T-helper 17 cell (primary cell): ENCODE measurements at places on chromosomes 12 and 14.

DNA sequence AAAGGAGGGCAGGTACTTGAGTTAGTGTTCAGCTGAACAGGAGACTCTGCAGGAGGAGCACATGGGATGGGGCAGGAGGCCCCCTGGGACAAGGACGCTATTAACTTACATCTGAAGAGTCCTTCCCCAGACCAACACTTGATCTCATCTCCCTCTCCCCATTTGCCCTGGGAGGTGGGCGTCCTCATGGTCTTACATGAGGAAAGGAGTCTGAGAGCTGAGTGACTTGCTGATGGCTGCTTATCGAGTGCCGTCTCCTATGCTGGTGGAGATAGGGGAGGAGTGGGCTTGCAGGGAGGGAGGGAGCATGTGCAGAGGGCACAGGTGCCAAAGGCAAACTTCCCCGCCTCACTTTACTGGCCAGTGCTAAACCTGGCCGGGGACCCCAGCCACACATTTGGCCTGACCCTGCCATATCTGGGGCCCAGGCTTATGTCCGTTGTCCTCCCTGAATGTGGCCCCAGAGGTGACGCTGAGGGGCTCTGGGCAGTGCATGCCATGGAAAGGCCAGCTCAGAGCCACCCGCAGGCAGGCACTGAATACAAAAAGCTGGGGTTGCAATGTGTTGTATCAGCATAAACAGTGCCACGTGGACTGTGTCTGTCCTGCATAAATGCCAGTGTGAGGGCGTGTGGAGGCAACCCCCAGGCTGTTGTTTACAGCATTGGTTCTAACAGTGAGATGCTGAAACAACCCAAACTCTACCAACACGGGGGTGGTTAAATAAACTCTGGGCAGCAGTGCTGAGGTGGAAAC, 29.4 kb downstream of the FAIM2 start:
- no peak for DNase-seq

- no peak for DNase-seq
Measured at GRCh38 chr12:54373649-54374561, 9.6 kb upstream of the GPR84 start.

- DNase-seq = no peak
Measured at GRCh38 chr14:74583689-74584434, 28.2 kb downstream of the LTBP2 start.

- no peak for DNase-seq
Measured at GRCh38 chr14:83470466-83470865, 1936.8 kb upstream of the SEL1L start.

- no peak for DNase-seq
Measured at GRCh38 chr12:132747896-132748295, 13.7 kb downstream of the ANKLE2 start.

DNA sequence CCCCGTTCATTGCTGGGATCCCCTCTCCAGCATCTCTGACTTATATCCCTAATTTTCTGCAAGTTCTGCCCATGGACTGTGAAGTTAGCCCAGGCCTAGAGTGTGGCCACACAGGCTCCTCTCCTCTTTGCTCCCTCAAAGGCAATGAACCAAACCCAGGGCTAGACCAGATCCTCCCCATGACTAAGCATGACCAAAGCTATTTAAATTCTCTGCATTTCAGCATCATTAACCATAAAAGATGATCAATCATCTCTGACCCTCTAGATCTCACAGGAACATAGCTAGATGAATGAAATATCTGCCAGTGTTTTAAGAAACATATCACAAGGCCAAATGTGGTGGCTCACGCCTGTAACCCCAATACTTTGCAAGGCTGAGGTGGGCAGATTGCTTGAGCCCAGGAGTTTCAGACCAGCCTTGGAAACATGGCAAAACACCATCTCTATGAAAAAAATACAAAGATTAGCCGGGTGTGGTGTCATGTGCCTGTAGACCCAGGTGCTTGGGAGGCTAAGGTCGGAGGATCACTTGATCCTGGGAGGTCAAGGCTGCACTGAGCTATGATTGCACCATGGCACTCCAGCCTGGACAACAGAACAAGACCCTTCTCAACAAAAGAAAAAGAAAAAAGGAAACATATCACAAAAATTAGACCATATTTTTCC, 2.2 kb upstream of the KRT3 start:
- no peak for DNase-seq

GRCh38 chr12:32205731-32206130, 99.1 kb downstream of the BICD1 start:
- no peak for DNase-seq

GRCh38 chr14:69584389-69584788, 9.7 kb upstream of the CCDC177 start:
- DNase-seq = no peak

DNA sequence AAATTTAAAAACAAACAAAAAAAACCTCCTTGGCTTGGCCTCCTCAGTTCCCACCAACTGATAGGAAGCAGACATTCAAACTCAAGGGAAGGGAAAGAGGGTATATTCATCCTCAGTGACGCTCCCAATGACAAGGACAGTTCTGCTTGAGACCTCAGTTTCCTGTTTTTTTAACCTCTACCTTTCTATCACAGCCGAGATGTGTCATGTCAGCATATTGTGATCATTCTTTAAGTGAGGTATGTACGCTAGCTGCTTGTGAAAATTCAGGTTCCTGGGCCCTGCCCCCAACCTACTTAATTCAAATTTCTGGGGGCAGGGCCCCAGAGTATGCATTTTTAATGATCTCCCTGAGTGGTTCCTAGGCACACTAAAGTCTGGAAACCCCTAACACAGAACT, 611.9 kb upstream of the TBX3 start:
- DNase-seq = no peak

DNA sequence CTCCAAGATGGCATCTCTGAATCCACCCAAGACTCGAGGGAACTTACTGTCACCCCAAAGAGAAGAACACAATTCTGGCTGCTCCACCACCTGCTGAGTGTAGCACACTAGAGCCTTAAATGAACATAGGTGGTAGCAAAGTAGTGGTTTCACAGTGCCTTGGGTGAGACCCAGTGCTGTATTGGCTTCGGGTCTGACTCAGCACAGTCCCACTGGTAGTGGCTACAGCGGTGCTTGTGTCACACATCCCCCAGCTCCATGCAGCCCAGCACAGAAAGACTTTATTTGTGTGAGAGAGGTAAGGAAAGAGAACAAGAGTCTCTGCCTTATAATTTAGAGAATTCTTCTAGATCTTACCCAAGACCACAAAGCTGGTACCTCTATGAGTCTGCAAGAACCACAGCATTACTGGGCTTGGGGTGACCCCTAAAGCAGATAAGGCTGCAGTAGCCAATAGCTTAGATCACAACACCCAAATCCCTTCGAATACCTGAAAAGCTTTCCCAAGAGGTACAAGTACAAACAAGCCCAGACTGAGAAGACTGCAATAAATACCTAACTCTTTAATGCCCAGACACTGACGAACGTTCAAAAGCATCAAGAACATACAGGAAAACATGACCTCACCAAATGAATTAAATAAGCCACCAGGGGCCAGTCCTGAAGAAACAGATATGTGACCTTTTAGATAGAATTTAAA, 83.3 kb upstream of the SLC38A4 start:
- DNase-seq = no peak

- no peak for DNase-seq
Measured at GRCh38 chr12:24617471-24617870, 331.4 kb downstream of the BCAT1 start.

DNA sequence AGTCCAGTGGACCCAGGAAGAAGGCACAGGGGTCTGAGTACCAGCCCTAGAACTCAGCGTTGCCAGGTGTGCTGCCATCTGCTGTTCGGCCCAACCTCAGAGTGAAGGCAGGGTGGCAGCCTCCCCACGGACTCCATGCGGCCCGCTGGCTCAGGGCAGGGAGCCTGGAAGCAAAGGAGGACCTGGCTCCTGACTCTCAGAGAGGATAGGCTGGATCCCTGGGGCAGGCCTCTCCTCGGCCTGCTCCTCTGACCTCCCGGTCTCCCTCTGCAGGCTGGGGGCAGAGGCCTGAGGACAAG, 10.1 kb downstream of the MCRS1 start:
- DNase-seq = no peak

DNA sequence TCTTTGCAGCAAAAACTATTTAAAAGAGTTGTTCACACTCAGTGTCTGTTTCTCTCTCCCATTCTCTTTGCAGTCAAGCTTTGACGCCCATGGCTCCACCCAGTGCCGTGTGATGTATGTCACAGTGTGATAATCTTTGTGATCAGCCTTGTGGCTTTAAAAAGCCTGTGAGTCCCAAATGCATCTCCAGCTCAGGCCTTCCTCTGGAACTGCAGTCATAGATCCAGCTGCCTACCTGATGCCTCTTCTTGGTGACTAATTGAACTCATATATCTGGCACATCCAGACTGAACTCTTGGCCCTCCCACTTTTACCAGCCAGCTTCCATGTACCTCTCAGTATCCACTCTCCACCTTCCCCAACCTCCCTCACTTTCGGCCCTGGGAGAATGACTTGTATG, 182.8 kb upstream of the ARHGAP5 start:
- no peak for DNase-seq

- DNase-seq = peak; percentile 55
Measured at GRCh38 chr14:21846227-21846885, 172.7 kb upstream of the OR4E1 start.

- no peak for DNase-seq
Measured at GRCh38 chr12:54329759-54330158, 4.8 kb downstream of the COPZ1 start.

- DNase-seq = no peak
Measured at GRCh38 chr12:128727999-128728398, 95.8 kb downstream of the SLC15A4 start.
